H54 (cell line): ENCODE measurements at places on chromosomes 16 and 17.
A peak's percentile ranks its signal among the peaks of the same experiment; 100 is the strongest.

GRCh38 chr17:330993-331701 is 21.5 kb downstream of the RPH3AL start:
- DNase-seq, result no peak

- no peak for DNase-seq
Observed at GRCh38 chr16:71296584-71297340, 7.6 kb upstream of the CMTR2 start.

- no peak for DNase-seq
Observed at GRCh38 chr17:81403671-81404534, 8.6 kb downstream of the BAHCC1 start.

- no peak for DNase-seq
Observed at GRCh38 chr16:17269439-17269838, 201.3 kb downstream of the XYLT1 start.

DNA sequence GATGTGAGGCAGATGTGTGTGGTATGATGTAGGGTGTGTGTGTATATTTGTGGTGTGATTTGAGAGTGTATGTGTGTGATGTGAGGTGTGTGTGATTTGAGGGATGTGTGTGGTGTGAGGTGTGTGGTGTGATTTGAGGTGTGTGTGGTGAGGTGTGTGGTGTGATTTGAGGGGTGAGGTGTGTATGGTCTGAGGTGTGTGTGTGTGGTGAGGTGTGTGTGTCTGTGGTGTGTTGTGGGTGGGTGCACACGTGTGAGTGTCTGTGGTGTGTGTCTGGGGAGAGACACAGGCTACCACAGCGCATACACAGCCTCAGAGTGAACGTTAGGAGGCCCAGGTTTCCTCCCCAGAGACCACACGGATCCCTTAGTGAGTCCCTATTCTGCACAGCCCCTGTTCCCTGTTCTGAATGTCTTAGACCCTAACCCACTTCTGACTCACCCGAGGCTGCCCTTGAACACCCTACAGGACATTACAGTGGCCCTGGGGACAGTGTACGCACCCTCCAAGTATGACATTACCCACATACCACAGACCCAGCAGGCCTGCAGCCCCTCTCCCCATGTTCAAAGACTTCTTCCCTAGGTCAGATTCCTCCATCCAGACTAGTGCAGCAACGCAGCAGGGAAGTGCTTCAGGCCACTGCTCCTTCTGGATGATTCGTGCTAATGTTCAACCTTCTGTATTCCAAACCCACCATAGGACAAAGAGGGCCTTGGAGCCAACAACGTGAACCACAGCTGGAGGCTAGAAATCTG is 3.5 kb upstream of the RAB37 start:
- no peak for DNase-seq

GRCh38 chr16:4945560-4946502 is 8.9 kb upstream of the PPL start:
- DNase-seq, result peak; percentile 77

- peak; percentile 70 for DNase-seq
Observed at GRCh38 chr17:980406-981291, 1.1 kb upstream of the NXN start.

DNA sequence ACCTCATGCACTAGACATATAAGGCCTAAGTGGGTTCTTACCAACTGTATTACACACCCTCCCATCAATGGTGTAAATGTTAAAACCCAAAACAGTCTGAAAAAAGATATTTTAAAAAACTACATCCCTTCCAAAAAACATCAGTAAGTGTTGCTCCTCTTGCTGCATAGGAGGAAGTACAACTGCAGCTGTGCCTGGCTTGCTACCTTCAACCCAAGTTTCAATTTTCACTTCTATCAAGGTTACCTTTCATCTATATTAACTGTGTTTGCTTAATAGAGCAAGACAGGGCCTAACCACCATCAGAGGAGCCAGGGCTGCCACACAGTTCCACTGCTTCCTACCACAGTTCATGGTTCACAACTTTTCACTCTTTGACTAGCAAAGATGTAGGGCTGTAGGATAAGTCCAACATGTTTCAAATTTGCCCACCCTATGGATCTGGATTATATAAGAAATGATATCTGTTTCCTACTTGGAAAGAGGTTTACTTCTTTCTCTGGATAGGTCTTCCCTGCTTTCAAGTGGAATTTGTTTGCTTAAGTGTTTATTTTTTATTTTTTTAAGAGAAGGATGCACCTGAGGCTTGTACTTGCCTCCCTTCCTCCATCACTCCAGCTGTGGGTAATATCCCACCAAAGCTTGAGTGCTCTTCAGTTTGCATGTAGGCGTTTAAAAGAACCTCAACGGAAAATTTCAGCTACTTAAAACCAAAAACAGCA is 56.7 kb downstream of the GRB7 start:
- no peak for DNase-seq

- DNase-seq, result no peak
Observed at GRCh38 chr16:56643080-56643778, 4.8 kb downstream of the MT1A start.

- DNase-seq, result no peak
Observed at GRCh38 chr16:49353680-49354079, 19.9 kb upstream of the C16orf78 start.

- no peak for DNase-seq
Observed at GRCh38 chr16:4908854-4909401, 28.0 kb downstream of the PPL start.

GRCh38 chr17:57569853-57570252 is 175.2 kb downstream of the CCDC182 start:
- DNase-seq, result no peak

DNA sequence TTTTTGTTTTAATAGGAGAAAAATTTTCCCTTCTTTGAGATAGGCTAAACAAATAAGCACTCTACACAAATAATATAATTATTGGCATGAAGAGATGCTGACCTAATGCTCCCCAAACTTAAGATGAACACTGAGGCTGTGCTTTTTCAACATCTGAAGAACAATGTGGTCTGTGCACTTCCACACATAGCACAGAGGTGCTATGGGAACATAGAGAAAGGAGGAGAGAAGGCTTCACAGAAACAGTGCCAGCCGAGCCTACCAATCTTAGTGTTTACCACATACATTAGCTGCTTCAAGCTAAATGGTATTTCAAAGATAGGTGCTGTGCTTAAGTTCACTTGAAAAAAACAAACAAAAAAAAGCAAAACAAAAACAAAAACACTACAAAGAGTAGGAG is 72.4 kb downstream of the MYH10 start:
- DNase-seq, result no peak
